ENCODE measurements at places on chromosomes 1 and 21. TPM values are rescaled to one million over a fixed set of nuclear protein-coding genes. Genes with fewer than 3 reads are reported as not detected.

DNA sequence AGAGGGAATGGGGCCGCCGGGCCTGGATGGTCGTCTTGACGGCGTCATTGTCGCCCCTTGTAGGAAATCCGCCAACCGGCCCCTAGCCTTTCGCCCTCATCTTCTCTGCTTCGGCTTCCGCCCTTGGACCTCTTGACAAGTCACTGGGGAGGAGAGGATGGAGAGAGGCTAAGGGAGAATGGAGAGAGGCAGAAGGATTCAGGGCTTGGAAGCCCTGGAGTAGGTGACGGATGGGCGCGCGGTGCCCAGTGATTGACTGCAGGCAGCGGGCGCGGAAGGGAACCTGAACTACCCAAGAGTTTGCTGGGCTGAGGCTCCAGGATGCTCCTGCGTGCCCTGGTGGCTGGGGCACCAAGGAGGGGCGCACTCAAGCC lies 651 bp downstream of the PDE4B start:
- no peak for DNase-seq

GRCh38 chr1:200445213-200445612 lies 35.4 kb upstream of the ZNF281 start:
- no peak for DNase-seq

GRCh38 chr1:221778125-221778524 lies 36.2 kb upstream of the DUSP10 start:
- DNase-seq, result no peak

DNA sequence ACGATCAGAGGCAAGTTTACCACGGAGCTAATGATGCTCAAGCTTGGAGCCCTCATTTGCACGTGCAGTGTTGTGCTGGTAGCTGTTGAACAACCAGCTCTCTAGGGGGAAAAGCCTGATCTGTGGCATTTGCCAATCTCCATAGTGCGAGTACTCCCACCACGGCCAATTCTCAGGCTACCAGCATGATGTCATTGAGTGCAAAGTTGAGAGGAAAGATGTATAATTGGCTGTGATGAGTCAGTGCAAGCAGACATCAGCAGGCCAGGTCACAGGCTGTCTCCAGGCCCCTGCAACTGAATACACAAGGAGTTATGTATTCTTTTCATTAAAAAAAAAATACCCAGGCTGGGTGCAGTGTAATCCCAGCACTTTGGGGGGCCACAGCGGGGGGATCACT lies 233.1 kb upstream of the VAMP3 start:
- DNase-seq, result no peak

DNA sequence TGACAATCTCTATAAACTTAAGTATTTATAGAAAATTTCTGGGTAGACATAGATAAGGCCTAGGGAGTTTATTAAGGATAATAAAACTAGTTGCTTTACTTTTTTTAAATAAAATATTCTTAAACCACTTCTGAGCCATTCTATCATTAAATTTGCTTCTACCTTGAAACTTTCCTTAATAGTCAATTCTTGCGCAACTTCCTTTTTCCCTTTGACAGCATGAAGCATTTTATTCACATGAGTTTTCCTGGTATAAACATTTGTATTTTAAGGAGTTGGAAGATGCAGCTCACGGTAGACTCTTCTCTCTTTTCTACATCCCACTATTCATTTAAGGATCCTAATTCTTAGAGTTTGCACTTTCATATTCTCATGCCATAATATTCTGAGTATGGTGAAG lies 75.8 kb upstream of the DPH5 start:
- no peak for DNase-seq

KTI12 gene
- 5.9 TPM for polyA plus RNA-seq
